Activated T-helper 1 cell treated with Interleukin-2 at 50 U/mL for 16 hours (primary cell): ENCODE measurements at places on chromosomes 5 and 9.

DNA sequence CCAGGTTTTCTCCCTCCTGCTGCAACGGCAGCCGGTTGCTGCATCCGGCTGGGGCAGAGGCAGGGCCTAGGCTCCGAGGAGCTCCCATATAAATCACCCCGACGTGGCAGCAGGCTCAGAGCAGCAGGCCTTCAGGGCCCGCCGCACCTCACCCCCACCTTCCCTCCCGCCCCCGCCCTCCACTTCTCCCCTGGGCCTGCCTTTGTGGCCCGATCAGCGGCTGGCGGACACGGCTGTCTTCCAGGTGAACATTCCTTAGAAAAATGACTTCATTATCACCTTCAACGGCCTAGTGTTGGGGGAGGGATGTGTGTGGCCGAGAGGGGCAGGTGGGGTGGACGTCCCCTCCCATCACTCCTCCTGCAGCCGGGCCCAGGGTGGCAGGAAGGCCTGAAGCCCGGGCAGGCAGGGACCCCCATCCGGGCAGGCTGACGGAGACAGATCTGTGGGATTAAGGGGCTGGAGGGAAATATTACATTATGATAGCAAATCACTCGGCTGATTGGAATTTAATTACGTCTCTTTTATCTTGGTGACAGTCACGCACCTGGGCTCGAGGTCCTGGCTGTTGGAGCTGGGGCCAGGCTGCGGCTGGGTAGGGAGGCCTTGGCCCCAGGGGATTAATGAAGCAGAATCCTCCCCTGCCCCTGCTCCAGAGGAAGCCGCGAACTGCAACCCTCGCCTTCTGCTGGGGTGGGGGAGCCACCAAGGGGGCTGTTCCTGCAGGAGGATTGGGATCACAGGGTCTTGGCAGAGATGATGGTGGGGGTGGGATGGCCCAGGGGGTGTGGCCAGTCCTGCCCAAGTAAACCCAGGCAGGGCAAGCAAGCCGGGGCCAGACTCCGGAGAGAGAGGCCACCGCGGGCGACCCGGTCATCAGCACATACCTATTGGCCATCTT is 38.4 kb upstream of the RXRA start:
- DNase-seq = no peak

DNA sequence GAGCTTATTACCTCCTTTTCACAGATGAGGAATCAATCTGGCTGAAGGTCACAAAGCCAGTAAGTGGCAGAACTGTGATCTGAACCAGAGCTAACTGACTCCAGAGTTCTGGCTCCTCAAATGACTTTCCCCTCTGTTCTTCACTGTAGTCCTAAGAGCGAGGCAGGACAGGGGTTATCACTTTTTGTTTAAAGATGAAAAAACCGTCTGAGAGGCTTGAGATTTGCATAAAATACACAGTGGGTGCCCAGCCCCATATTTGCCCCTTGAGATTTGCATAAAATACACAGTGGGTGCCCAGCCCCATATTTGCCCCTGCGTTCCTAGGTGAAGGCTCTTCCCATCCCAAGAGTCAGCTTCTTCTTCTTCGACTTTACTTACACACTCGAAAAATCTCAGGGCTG is 667 bp downstream of the FBXO10 start:
- no peak for DNase-seq

- DNase-seq = no peak
Observed at GRCh38 chr5:172858990-172859811, 25.1 kb downstream of the ERGIC1 start.

DNA sequence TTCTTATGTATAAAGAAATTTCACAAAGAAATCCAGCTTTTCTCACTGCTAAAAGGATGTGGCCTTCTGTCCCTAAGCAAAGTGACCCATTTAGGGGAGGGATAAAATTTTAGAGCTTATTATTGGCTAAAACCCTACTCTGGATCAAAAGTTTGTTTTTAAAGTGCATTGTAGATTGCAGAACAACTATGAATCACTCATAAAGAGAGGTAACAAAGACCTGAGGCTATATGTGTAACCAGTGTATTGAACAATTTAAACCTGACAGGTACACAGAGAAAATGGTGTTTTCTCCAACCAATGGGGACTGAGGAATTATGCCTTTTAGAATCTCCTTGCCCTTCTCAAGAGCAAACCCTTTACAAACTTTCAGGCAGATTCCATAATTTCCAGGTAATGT is 86.6 kb downstream of the MUSK start:
- no peak for DNase-seq

DNA sequence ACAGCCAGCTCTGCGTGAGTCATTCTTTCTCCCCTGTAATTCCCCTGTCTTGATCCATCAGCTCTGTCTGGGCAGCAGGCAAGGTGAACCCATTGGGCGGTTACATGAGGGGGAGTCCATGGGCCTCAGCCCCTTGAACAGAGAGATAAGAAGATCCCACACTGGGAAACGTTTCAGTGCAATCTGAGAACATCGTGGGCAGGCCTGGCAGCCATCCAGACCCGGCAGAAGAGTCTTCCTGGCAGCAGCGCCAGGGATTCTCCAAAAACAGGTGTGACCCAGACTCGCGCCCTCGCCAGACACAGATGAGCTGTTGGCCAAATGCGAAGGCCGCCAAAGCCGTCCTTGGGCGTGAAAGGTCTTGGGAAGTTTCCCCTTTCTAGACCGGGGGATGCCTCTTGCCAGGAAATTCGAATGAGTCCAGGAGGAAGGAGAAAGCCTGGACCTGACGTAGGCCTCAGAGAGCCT is 6.4 kb upstream of the SLC12A7 start:
- DNase-seq = no peak

DNA sequence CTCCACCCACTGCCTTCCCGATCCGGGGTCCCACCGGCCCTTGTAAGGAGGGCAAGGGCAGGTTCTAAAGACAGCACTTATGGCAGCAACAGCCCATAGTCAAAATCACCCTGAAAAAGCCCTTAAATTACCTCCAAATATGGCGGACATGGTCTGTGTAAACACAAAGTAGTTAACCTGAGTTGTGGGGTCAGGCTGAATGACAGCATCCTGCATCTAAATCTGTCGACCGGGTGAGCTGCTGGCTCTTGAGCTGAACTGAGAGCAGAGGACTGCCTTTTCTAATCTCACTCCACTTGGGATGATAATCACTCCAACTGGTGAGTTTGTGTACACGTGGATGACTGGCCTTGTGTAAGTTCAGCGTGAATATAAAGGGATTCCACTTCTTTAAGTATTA is 249.6 kb downstream of the DENND1A start:
- DNase-seq = no peak

- DNase-seq = no peak
Observed at GRCh38 chr9:85536076-85536475, 205.7 kb downstream of the AGTPBP1 start.

DNA sequence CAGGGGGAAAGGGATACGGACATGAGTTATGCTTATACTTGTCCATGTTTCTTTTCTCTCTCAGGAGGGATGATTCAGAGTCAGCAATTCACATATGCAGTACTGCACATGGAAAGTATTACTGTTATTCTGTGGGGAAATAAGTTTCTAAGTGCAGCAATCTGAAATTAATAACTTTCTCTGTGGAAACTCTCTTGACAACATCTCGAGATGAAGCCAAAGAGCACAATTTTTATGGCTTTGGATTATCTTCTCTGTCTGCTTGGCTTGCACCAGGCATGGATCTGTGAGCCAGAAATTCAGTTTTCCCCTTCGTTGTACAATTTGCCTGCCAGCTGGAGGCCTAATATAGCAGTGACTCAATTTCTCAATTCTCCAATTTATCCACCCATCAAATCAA is 2.5 kb upstream of the NDFIP1 start:
- DNase-seq = no peak

GRCh38 chr9:107523539-107523938 is 34.0 kb upstream of the KLF4 start:
- no peak for DNase-seq

DNA sequence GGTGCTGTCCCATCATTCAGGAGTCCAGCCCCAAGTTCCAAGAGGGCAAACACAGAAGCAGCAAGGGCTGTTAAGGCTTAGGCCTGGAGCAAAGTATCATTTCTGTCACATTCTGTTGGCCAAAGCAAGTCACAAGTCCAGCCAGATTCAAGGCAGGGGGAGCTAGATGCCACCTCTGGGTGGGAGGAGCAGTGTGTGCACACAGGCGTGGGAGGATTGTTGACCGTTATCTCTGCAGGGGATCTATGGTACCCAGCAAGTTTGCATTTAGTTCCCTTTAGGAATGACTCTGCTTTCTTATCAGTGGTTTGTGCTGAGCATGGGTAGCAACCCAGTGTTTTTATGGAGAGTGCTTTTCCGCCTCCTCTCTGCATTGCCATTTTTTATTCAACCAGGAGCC is 278.9 kb downstream of the NR3C1 start:
- no peak for DNase-seq

GRCh38 chr9:93531374-93531773 is 45.0 kb upstream of the PHF2 start:
- no peak for DNase-seq

DNA sequence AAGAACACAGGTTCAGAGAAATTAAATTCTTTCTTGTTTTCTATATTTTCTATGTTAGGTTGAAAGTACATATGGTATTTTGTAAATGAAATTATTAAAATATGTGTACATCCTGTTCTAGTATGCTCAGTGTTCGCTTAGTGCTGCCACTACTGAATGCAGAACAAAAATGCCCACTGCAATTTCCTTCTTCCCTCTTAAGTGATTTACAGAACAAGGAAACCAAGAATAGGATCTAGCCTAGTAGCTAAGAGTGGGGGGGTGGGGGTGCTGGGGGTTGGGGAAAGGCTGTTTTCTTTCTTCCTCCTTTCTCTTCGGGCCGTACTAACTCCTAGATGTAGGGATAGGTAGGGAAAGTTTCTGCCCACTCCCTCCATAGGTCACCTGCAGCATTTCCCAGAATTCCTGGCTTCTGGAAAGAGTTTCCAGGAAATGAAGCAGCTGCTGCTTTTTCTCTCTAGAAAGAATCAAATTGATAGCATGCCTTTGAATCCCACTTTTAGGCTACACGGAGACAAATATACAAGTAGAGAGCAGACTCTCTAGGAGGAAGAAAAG is 15.7 kb downstream of the SPATA9 start:
- no peak for DNase-seq

- no peak for DNase-seq
Observed at GRCh38 chr5:16315501-16315900, 135.9 kb upstream of the MARCHF11 start.

DNA sequence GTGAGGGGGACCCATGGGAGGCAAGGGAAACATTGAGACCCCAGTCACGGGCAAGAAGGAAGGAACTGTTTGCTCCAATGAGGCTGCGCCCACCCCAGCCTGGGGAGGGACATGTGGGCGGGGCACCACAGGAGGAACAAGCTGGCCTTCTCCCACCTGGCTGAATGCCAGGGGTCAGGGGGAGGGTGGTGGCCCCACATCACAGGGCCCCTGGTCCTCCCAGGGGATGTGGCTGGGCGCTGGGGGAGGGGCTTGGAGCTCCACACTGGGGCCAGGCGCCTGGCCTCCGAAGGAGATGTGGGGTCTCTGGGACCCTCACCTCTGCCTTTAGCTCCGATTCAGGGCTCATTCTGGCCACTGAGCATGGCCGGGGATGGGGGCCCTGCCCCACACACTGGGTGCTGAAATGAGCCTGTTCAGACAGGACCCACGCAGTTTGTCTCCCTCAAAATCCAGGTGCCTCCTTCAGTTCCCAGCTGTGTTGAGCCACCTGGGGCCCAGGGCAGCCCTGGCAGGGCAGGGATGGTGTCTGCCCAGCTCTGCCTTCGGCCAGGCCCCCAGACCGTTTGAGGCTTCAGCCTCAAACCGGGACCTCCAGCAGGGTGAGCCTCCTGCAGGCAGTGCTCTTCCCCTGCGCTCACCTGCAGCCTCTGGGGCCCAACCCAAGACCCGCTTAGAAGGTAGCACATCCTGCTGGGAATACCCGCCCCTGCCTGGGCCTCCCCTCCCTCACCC is 33.2 kb upstream of the NOTCH1 start:
- DNase-seq = no peak

DNA sequence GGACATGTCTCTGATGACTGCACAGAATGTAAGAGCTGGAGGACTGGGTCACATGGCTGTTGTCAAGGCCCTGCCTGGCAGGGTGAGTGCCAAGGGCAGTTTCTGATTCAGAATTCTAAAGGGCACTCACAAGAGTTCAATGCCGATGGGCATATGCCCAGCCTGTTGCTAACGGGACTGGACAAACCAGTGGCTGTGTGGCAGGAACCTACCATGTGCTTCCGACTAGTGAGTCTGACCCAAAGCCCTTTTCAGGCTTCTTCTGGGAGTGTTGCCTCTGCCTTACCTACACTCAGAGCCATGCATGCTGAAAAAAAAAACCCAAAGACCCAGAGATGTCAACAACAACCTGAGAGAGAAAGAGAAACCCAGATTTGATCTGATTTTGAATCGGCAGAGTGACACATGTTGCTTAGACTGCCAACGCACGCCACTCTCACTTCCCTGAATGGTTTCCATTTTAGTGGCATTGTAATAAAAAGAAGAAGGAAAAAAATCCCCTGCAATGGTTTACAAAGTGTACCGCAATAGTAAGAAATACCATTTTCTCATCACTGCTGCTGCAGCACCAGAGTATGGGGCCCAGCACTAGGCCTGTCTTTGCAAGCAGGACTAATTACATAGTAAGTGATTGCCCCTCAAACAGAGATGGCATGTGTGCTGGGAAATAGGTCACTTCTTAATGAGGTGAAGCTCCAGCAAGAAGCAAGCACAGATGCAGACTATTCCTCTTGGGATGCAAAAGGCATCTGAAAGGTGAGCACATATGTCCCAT is 194.3 kb downstream of the PALM2AKAP2 start:
- no peak for DNase-seq

GRCh38 chr9:133855802-133856521 is 117.8 kb upstream of the SARDH start:
- no peak for DNase-seq
